ENCODE measurements at places on chromosomes 13 and 19.

- DNase-seq, result no peak
Measured at GRCh38 chr13:113049981-113050380, 55.6 kb upstream of the F7 start.

GRCh38 chr19:670609-671075 lies 5.5 kb upstream of the FSTL3 start:
- DNase-seq, result no peak

GRCh38 chr19:17766543-17767131 lies 15.4 kb downstream of the FCHO1 start:
- DNase-seq, result no peak

DNA sequence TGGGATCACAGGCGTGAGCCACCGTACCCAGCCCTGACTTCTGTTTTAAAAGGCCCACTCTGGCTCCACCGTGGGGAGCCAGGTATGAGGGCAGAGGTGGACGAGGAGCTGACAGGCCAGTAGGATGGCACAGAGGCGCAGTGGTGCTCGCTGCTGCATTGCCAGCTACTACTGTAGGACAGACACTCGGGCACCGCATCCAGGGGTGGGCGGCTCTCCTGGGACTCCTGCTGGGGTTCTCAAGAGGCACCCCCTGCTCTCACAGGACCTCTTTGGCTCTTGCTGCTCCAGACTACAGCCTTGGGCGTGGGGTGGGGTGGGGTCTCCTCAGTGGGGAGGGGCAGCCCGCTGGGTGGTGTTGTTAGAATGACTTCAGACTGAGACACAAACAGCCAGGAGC lies 53.4 kb downstream of the LATS2 start:
- peak; percentile 38 for DNase-seq

DNA sequence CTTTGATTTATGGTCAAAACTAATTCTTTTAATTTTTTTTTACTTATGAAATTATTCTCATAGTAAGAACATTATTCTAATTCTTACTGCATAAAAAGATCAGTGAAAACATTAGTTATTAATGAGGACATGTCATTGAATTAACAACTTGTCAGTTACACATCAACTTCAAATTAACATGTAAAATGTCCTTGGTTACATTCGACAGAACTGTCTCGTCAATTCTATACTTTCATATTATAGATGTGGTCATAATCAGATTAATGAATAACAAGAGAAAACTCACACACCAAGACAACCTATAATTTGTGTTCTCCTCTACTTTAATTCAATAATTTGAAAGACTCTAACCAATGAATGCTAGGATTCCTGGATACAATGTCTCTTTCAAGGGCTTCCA lies 66.7 kb downstream of the KATNAL1 start:
- DNase-seq, result no peak

DNA sequence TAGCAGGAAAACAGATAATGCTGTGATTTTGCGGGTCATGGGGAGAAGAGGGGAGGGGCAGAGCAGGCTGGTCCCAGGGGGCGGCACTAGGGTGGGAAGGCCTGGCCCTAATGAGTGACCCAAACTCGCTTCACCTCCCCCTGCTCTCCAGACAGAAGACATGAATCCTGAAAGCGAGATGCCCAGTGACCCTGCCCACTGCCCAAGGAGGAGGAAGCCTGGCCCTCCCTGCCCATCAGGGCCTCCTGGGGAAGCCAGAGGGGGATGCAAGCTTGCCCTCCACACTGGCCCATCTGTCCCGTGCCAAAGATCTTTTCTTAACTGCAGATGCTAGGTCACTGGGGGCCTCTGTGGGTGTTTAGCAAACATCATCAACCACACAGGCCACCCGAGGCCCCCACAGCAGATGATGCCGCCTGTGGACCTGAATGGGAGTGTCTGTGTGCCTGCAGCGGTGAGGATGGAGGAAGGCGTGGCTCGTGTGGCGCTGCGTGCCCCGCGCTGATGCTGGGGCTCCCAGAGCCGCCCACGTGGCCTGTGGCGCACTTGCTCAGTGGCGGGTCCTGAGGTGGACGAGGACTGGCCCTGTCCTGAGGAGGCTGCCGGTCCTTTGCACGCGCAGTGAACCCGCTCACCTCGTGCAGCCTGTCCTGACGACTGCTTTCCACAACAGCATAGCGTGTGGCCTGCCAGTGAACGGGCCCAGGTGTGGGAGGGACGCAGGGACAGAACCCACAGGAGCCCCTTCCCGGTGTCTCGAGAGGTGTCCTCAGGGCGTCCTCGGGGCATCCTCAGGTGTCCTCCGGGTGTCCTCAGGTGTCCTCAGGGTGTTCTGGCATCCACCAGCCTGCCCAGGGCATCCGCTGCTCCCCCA lies 80.5 kb upstream of the MCF2L start:
- DNase-seq, result no peak

DNA sequence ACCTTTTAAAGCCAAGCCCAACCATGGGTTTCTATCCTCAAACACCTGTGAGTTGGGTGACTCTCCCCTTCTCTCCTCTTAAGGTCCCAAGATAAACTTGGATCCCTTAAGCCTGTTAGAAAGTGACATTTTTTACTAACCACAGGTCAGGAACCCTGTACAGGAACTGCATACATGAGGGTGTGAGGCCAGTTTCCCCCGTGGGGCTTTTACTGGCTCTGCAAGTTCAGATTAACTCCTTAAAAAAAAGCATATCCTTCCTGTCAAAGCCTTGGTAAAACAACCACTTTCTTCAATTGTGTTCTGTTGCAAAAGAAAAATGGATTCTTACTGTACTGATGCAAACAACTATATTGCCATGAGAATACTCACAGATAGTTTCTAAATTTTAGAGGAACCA lies 2638.7 kb upstream of the PCDH20 start:
- no peak for DNase-seq

DNA sequence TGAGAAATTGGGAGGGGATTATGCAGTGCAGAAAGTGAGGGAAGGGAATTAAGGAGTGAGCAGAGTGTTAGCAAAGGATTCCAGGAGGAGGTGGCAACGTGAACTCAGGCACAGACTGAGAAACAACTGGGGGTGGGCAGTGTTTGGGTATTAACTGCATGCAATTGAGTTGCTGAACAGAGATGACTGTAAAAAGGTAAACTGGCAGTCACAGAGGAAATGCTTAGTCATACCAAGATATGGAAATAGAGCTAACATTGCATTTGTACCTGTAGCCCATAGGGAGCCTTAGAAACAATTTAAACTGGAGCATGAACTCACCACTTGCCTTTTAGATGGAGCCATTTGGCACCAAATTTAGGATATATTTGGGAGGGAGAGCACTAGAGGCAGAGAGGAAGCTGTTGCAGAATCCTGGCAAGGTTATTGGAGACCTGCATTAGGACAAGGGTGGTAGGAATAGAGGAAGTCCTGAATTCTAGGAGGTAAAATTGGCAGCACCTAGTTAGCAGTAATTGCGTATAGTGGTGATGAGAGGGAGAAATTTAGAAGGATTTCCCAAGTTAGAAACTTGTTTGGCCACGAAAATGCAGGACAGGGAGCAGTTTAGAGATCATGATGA lies 100.6 kb upstream of the FRY start:
- DNase-seq, result no peak

GRCh38 chr19:33601583-33601982 lies 20.2 kb upstream of the CHST8 start:
- DNase-seq, result no peak

DNA sequence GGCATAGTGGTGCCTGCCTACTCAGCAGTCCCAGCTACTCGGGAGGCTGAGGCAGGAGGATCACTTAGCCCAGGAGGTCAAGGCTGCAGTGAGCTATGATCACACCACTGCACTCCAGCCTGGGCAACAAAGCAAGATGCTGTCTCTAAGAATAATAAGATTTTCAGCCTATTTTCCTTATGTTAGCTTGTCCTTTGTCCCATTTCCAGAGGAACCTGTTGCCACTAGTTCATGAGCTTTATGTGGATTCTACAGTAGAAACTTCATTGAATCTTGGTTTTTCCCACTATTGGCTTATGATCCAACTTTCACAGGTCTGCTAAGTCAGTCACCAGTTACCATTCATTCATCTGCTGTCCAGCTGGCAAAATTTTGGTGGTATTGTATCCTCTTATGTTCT lies 18.2 kb downstream of the FFAR2 start:
- no peak for DNase-seq

DNA sequence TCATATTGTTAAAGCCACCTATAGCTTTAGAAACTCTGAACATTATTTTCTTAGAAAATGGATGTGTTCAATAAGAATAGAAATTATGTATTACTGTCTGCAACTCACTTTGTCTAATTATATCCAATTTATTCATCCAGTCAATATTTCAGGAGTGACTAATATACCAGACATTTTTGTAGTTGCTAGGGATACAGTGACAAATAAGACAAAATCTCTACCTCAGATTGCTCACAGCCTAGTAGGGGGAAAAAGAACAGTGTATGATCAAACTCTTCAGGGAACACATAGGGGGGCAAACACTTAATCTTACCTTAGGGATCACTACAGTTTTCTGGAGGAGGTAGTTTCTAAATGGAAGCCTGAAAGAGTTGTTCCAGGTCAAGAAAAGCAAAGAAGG lies 8.6 kb downstream of the BRCA2 start:
- no peak for DNase-seq

- DNase-seq, result peak; percentile 96
Measured at GRCh38 chr19:12610540-12611360, at the start of the genes ZNF490 and ZNF791. TSS of gene ZNF490 (minus strand) at chr19:12610813. CDS start at chr19:12610680, 133 bp downstream. TSS of gene ZNF791 (plus strand) at chr19:12610920. CDS start at chr19:12611080, 160 bp downstream.

DNA sequence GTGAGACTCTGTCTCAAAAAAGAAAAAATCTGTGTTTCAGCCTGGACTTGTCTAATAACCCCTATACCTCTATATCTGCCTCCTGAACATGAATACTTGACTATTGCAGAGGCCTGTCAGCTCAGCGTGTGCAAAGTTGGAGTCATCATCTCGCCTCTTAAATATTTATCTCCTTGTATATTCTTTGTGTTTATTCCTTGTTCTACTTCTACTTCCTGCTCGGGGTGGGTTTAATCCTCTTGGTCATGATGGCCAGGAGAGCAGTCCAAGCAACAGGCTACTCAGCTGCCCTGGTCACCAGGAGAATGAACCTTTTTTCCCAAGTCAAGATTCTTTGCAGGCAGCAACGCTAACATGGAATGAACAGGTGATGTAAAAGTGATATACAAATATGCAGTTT lies 119.1 kb downstream of the PCCA start:
- no peak for DNase-seq

GRCh38 chr13:65378943-65379519 lies 1851.1 kb downstream of the PCDH9 start:
- no peak for DNase-seq

DNA sequence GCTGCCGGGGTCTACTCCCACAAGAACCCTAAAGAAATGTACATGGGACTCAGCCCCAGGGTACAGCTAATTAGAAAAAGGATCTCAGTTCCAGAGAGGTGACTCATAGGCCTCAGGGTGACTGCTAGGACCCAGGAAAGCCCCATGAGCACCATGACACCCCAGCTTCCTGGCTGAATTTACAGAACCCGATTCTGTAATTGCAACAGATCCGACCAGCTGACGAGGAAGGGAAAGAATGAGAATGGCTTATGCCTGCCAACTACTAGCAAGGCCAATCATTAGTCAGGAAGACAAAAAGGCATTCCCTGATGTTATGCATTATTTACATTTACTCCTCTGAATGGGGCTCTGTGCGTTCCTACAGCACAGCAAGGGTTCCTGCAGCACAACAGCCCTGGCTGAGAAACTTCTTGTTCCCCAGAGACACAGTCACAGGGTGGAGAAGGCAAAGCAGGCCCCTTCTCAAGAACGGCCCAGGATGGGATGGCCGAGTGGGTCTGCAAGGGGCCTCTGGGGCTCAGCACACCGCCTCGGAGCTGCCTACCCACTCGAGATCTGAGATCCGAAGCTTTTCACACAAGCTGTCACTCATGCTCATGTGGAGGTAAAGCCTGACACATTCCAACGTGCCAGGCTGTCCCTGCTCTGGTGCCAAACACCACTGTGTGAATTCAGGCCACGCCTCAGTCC lies 27.2 kb downstream of the PBX4 start:
- DNase-seq, result peak; percentile 68

GRCh38 chr19:4984438-4984990 lies 15.6 kb downstream of the KDM4B start:
- no peak for DNase-seq

DNA sequence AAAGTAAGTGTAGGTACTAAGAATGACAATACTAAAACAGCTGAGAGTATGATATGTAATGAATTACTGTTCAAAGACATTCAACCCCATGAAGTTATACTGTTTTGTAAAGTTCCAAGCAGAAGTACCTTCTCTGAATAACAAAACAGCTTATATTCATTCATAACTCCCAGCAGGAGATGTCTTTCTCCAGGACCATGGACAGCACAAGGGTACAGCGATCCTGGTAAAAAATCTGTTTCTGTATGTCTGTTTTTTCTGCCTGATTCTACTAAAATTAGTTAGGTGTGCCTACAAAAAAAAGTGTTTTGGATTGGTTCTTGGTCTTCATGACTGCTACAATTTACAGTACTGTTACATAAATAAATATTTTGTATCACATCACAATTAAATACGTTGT lies 172.5 kb upstream of the SLITRK5 start:
- DNase-seq, result no peak

- DNase-seq, result peak; percentile 48
Measured at GRCh38 chr19:3785938-3786824, at the start of gene MATK. TSS of gene MATK (minus strand) at chr19:3786381. CDS start at chr19:3785135, 1,246 bp downstream.

DNA sequence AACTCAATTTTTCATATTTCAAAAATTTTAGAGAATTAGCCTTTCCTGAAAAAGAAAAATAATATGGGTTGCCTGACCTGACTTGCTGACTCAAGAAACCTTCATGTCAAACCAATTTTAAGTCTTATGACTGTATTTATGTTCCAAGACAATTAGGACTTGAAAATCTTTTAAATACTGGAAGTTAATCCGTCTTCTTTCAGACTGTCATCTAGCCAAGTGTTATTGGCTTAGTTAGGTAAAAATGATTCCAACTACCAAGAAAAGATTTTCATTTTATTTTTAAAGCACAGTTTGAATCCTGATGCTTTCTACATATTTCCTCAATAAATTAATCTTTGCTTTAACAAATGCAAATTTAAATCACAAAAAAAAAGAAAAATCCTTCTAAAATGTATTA lies 337.6 kb downstream of the SLITRK6 start:
- no peak for DNase-seq

DNA sequence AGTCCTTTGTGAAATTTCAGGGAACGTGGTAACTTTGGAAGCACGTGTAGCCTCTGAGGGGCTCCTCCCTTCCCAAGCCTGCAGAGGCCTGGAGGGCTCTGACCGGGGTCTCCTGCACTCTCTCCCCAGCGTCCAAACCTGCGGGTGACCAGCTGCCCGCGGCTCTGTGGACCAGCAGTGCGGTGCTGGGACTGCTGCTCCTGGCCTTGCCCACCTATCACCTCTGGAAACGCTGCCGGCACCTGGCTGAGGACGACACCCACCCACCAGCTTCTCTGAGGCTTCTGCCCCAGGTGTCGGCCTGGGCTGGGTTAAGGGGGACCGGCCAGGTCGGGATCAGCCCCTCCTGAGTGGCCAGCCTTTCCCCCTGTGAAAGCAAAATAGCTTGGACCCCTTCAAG lies 2.7 kb upstream of the TPGS1 start:
- no peak for DNase-seq

Data from CD8-positive, alpha-beta T cell (primary cell).